ENCODE measurements at places on chromosomes 1 and 21.

DNA sequence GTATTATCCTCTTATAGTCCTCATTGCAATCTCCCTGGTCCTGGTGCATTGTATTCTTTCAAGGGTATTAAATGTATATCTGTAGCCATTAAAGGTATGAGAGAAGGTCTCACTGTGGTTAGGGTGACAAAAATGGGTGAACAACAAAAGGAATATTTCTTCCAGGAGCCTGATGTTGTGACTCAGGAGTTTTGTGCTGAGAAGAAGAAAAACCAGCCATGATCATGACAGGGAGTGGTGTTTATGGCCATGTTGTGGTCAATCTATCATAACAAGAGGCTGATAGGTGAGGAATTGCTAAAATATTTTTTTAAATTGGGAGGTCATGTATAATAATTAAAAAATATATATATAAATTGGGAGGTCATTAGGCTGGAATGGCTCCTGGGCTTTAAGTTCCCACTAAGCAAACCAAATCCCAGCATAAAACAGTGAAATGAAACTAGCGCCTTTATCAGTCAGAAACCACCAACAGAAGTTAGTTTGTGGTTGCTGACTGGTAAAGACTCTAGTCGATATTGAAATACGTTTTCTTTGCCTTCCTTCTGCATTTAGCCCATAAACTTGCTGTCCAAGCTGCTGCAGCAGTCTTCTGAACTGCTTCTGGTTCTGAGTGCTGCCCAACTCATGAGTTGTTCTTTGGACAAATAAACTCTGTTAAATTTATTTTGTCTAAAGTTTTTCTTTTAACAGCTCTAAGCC lies 60.3 kb downstream of the TBX19 start:
- DNase-seq, result no peak

DNA sequence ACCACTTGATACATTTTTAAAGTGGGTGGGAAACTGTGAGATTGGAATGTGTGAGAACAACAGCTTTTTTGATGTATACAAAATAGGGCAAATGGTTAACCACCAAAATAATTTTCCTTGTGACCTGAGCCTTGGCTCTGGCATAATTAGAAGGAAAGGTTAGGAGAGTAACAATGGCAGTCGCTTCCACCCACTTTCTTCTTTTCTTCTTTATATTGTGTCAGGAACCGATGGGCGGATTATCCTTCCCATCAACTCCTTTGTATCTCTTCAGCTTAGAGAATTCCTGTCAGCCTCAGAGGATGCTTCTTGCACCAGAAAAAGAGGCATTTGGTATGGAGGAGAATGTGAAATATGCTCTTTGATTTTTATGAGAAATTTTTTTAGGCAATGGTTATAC lies 90.6 kb downstream of the SDCCAG8 start:
- no peak for DNase-seq

GRCh38 chr1:105100102-105100501 lies 1350.4 kb downstream of the AMY1C start:
- no peak for DNase-seq

GRCh38 chr1:180519846-180520245 lies 17.5 kb upstream of the ACBD6 start:
- DNase-seq, result no peak

- no peak for DNase-seq
Observed at GRCh38 chr1:241899210-241899609, 51.2 kb downstream of the EXO1 start.

DNA sequence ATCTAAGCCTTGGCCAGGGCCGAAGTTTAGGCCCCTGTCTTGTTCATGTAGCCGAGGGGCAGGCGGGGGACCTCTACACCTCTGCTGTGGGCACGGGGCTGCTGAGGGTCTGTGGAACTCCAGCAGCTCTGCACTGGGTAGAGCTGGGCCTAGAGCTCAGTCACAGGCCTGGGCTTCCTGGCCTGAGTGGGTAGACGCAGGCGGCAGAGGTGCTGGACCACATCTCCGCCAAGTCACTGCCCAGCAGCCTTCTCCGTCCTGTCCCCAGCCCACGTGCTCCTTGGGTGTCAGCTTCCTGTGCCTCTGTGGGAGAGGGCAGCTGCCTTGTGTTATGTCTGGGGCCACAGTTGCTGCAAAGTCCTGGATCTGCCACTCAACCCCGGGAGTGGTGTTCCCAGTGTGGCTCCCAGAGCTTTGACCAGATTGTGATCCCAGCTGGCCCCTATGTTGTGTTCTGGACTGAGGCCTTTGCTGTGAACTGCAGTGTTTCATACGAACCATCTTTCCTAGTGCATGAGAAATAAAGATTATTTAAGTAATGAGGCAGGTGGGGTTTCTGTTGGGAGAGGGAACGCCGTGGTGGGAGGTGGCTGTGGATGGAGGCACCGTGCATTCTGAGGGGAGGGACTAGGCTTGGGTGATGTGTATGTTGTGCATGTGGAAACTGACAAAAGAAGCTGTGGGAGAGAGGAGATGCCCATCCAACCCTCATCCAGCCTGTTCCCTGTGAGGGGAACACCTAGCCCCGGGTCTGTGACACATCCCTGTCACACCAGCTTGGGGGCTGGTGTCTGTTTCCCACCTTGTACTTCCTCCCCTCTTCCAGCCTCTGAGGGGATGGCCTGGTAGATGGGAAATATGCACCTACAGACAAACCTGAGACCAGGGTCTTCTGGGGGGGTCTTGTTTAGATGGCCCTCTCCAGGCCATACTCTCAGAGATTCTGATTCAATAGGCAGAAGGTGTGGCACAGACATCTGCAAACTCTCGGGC lies 12.2 kb downstream of the AMPD2 start:
- no peak for DNase-seq

- peak; percentile 50 for DNase-seq
Observed at GRCh38 chr1:41767534-41768525, 150.9 kb downstream of the HIVEP3 start.

DNA sequence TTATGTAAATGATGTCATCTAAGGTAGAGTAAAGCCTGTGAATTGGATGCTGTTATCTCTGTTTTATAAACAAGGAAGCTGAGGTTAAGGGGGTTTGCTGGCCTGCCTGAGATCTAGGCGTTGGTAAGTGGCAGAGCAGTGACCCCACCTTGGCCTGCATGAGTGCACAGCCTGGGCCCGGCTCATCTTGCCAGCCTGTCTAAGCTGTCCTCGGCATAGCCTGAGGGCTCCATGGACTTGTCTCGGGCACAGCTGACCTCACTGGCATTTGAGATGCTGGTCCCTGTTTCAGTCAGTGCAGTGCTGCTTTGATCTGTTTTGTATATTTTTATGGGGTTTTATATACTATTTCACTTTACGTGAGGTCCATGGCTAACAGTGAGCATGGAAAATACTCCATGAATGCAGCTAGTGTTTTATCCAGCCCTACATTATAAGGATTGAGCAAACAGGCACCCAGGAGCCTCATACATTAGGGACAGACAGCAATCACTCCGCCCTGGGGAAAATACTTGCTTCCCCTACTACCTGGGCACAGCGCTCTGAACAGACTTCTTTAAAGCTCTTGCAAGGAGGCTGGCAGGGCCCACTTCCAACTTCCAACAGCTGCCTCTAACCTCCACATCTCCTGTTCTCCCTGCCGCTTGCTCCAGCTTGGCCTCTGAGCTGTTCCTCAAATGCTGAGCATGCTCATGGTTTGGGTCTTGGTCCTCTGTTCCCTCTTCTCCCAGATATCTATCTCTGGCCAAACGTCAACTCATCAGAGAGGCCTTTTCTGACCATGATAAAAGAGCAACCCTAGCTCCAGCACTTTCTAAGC lies 150.6 kb upstream of the HMGB4 start:
- DNase-seq, result no peak

- DNase-seq, result no peak
Observed at GRCh38 chr1:223770621-223771315, 58.4 kb downstream of the CAPN2 start.

DNA sequence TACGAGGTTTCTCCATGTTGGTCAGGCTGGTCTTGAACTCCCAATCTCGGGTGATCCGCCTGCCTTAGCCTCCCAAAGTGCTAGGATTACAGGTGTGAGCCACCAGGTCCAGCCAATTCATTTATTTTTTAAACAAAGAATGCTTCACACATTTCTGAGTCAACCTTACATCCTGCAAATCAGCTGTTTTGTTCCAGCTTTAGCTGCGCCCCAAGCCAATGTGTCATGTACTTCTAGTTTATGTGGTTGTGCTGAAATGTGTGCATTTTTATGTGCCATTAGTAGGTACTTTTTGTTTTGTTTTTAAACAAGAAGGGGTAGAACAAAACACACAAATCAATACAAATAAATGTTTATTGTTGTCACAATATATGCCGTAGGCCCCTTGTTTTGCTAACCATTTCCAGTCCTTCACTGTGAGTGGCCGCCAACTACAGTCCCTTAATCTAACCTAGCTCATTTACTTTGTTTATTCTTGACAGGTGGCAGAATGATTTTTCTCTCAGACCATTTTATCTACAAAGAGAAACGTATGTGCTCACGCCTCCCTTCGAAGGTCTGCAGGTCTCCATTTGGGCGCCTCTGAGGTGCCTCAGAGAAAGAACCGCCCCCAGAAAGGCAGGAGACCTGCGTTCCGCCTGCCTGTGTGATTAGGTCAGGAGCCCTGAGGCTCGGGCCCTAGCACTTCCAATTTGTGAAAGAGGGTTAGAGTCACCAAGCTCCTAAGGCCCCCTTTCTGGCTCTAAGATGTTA lies 2.8 kb upstream of the CASQ2 start:
- DNase-seq, result no peak

GRCh38 chr1:165600793-165601192 lies 30.2 kb upstream of the MGST3 start:
- DNase-seq, result no peak

DNA sequence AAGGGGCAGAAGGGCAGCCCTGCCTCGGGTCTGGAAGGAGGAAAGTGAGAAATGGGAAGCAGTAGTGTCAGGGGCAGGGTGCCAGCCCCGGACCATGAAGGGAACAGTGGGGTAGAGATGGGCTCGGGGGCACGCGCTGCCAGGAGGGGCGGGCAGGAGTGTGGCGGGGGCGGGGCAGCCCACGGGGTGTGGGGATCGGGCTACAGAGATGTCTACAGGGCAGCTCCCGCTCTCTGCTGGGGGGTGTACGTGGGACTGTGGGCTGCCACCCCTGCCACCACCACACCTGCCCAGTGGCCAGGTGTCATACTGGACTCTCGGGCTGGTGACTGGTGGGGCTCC lies 7.4 kb downstream of the ARHGEF16 start:
- no peak for DNase-seq

- peak; percentile 83 for DNase-seq
Observed at GRCh38 chr1:81305997-81306452, 494.7 kb upstream of the ADGRL2 start.

- DNase-seq, result no peak
Observed at GRCh38 chr1:34603594-34603993, 151.3 kb upstream of the GJB5 start.

DNA sequence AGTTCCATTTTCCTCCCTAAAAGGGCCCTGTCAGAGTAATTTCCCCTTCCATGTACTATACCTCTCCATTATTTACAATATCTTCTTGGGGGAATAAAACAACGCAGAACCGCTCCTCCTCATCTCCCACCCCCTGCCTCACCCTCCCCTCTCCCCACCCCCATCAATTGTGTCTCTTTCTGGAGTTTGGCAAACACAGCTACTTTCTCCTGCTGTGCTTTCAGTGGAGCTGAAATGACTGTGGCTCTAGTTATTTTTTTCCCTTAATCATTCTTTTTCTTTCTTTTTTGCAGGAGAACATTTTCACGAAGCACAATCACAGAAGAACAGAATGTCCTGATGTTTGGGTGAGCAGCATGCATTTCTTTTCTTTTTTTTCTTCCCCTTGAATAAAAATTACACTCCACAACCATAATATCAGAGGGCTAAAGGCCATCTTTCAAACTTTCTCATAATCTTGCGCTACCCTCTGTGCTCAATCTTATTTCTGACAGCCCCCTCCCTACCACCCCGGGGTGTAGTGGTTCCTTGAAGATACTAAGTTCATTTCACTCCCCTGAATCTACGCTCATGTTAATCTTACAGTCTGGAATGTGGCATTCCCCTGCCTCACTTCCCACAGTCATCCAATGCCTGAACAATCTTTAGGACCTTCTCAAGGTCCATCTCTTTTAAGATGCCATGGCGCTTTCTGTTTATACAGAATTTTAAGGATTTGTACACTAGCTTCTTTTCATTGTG lies 8.8 kb upstream of the PLXNA2 start:
- no peak for DNase-seq

GRCh38 chr21:17775431-17776126 lies 43.6 kb downstream of the C21orf91 start:
- DNase-seq, result no peak

DNA sequence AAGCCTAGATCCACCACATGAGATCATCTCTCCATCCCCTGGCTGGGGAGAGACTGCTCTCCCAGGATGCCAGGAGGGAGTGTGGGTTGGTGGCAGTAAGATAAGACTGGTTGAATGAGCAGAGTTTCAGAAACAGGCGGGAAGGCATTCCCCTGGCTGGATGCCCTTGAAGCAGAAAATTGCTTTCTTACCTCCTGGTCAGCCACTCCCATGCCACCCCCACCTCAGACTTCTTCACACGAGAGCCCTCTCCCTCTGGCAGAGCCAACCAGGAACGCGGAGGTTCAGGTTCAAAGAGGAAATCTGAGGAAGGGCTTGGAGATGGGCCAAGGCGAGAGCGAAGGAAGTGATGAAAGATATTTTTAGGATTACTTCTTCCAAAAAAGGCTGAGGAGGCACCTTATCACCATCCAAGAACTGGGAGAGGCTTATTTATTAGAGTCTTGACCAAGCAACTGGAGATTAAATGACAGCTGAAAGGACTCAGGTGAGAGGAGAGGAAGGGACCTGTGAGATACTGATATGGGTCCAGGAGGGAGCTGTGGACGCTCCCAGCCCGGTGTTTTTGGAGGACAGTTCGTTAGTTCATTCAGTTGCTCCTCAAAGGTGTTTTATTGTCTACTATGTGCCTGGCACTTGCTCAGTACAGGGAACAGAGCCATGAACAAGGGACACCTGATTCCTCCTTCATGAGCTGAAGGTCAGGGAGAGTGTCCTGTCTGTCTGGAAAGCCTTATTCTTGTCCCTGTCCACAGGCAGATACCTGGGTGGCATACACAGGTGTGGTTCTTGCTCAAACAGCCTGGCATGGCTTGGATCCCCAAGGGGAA lies 18.9 kb upstream of the SLC26A9 start:
- peak; percentile 61 for DNase-seq

- DNase-seq, result peak; percentile 63
Observed at GRCh38 chr1:228166170-228166936, 749 bp downstream of the IBA57 start.

DNA sequence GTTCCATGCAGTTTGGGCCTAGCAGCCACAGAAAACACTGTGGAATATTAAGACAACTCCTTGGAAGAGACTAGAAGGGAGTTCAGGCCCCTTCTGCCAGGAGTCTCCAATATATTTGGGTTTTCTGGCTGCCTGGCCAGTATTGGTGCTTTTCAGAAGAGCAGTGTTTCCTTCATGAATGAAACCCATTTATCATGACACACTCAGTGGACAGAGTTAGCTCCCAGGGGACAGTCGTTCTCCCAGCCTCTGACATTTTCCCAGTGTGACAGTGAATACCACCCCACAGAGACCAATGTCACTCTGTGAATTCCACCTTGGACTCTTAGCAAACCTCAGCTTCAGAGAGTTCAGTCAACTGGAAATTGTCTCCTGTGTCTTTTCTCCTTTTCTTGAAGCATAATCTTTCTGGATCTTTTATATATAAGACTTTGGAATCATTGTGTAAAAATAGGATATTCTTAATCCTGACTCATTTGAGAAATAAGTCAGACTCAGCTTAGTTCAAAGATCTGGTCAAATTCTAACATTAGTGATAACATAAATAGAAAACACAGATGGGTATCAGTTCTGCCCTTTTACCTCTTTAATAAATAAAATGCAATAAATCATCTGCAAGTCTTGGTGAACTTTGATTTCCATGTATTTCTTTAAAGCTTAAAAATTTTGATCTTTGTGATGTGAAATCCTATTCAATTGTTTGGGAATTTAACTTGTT lies 40.4 kb downstream of the GNG12 start:
- DNase-seq, result no peak
